ENCODE measurements at places on chromosomes 7 and 10.

GRCh38 chr10:44016589-44017482 lies 368.1 kb downstream of the CXCL12 start:
- DNase-seq: no peak

- DNase-seq: no peak
Measured at GRCh38 chr7:138226001-138226476, 149.8 kb downstream of the AKR1D1 start.

DNA sequence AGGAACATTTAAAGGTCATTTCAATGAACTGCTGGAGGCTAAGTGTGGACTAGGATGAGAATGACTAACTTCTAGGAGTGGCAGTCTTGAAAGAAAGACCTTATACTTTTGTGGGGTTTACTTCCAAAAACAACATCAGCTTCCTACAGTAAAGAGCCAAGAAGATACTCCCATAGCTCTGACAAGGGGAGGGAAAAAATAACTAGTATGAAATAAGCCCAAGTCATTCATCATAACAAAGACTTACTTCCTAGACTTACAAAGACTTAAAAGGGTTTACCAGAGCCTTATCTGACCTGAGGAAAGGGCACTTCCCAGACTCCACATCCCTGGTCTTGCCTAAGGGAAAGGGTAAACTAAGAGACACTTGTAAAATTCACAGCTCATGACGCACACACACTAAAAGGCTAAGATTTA lies 31.7 kb downstream of the ARHGAP12 start:
- DNase-seq: no peak

- DNase-seq: no peak
Measured at GRCh38 chr10:89167915-89168314, 39.2 kb downstream of the CH25H start.

GRCh38 chr10:126059076-126059826 lies 162.9 kb downstream of the FANK1 start:
- DNase-seq: no peak

- no peak for DNase-seq
Measured at GRCh38 chr10:100655760-100656421, 89.5 kb upstream of the PAX2 start.

GRCh38 chr7:157604661-157605381 lies 268.0 kb downstream of the DNAJB6 start:
- no peak for DNase-seq

- no peak for DNase-seq
Measured at GRCh38 chr10:58180666-58181065, 87.0 kb downstream of the IPMK start.

DNA sequence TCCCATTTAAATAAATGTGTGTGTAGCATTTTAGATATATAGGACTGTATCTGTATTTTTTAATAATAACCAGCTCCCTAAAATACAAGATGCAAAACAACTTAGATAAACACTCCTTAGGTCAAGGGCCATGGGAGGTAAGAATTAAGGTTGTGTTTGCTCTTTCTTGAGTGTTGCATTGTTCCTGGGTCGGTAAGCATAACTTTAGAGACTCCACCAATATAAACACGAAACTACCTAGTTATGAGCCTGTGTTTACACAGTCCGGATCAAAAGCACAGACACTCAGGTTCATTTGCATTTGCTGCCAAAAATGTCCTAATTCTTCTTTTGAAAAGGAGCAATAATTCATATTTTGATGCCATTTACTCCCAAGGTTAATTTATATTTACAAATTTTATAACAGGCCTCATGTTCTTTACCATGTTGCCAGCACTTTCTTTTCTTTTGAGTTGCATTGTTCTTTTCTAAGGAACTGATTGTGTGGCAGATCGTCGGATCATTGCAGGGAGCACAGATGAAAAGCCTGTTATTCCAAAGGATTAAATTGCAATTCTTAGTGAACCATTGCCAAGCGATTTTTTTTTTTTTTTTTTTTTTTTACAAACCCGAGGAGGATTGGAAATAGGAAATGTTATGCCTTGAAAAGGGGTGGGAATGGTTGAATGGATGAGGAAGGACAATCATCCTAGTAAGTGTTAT lies 45.8 kb upstream of the GLCCI1 start:
- no peak for DNase-seq

- DNase-seq: no peak
Measured at GRCh38 chr7:124489082-124489819, 276.3 kb downstream of the GPR37 start.

DNA sequence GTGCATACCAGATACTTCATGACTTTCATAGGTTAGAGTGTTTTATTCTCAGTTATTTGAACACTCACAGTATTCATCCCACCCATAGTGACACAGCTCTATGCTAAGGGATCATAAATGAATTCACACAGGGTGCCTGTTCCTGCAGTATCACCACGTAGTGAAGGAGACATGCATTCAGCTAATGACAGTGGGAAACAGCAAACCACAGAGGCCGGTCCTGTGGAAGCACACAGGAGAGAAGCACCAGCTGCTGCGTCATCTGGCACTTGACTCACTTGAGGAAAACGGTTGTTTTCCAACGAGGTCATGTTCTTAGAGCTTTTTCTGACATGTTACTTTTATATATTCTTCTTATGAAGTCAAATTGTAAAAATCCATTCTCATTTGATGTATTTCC lies 73.0 kb downstream of the UBE3C start:
- no peak for DNase-seq
